ENCODE measurements at places on chromosomes 6 and 20. TPM values are rescaled to one million over a fixed set of nuclear protein-coding genes. Genes with fewer than 3 reads are reported as not detected.

DNA sequence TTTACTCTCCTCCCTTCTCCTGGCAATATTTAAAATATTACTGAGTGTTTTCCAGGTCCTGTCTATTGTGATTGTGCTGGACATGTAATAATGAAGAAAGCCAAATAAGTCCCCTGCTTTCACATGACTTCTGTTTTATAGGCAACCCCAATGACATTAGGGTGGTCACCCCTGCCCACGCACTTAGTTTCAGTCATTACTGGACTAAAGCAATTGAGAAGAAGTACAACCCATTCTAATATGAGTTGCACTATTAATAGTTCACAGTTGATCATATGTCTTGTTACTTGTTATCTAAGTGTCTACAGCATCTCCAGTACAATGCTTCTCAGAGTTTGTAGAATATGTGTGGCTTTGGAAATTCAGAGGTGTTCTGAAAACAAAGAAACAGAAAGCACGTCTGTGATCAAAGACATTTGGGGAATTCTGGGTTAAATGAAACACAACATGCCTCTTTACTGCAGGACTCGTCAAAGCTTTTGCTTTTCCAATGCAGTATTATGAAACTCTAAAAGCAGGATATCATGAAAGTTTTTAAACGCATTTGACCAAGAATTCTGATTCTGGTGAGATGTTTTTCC is 789.5 kb downstream of the DHX35 start:
- no peak for DNase-seq

GRCh38 chr6:61200444-61200843 is 1085.6 kb downstream of the KHDRBS2 start:
- no peak for DNase-seq

DNA sequence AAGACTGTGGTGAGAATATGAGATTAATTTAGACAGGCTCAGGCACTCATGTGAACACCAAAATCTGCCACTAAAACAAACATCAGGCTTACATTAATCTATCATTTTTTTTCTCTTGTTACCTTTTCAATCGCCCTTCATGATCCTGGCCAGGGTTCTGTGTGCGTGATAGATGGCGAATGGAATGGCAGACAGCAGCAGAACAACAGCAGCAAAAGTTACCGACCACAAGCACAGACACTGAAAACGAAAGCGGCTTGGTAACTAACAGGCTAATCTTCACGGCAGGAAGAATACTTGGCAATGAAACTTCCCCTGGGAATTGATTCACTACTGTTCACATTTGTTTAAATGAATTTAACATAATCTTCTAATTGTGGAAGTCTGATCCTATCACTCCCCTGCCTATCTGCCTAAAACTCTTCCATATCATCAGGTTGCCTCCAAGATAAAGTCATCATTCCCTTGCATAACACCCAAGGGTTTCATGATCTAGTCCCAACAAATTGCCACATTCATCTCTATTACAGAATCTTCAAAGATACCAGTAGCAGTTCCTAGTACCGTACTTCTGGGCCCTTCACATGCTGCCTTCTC is 28.7 kb downstream of the PTPRK start:
- no peak for DNase-seq

Gene PGC
- not detected for total RNA-seq

Gene CBLN4
- not detected for total RNA-seq

All from left cardiac atrium (tissue), 4 donors.